Esophagus squamous epithelium (tissue), 5 donors: ENCODE measurements at places on chromosomes 6 and 20.

GRCh38 chr6:51648236-51648635 is 439.2 kb downstream of the PKHD1 start:
- no peak for DNase-seq

GRCh38 chr6:168007592-168008338 is 10.3 kb downstream of the KIF25 start:
- DNase-seq, result no peak

GRCh38 chr20:31790401-31790800 is 28.8 kb upstream of the MYLK2 start:
- no peak for DNase-seq

GRCh38 chr6:95318137-95318536 is 259.2 kb upstream of the MANEA start:
- no peak for DNase-seq

GRCh38 chr6:90596967-90597539 is 10.2 kb upstream of the MAP3K7 start:
- DNase-seq, result no peak

GRCh38 chr6:169990095-169991030 is 238.9 kb downstream of the ERMARD start:
- no peak for DNase-seq

GRCh38 chr6:143684486-143684885 is 6.7 kb downstream of the PHACTR2 start:
- DNase-seq, result no peak

- no peak for DNase-seq
These were observed 160.3 kb downstream of the EYA2 start for GRCh38 chr20:47054945-47055344.
